Uterine smooth muscle cell (primary cell): ENCODE measurements at places on chromosomes 3 and 15. TPM values are rescaled to one million over a fixed set of nuclear protein-coding genes. Genes with fewer than 3 reads are reported as not detected.

The TUSC7 gene
- not detected in 2 replicates for total RNA-seq

The TMEM158 gene
- 277 and 375 TPM in 2 replicates for total RNA-seq

The CCDC71 gene
- 18.1 and 24.7 TPM in 2 replicates for total RNA-seq

The KNL1 gene
- total RNA-seq = 11.1 and 43.8 TPM in 2 replicates

The MYD88 gene
- 11.9 and 12.5 TPM in 2 replicates for total RNA-seq

The GRK7 gene
- total RNA-seq = under 0.01 TPM in 1 of 2 replicates, not detected in the other

The CD80 gene
- total RNA-seq = 0.37 TPM in 1 of 2 replicates, not detected in the other
